ENCODE measurements at places on chromosomes 5 and 9.

DNA sequence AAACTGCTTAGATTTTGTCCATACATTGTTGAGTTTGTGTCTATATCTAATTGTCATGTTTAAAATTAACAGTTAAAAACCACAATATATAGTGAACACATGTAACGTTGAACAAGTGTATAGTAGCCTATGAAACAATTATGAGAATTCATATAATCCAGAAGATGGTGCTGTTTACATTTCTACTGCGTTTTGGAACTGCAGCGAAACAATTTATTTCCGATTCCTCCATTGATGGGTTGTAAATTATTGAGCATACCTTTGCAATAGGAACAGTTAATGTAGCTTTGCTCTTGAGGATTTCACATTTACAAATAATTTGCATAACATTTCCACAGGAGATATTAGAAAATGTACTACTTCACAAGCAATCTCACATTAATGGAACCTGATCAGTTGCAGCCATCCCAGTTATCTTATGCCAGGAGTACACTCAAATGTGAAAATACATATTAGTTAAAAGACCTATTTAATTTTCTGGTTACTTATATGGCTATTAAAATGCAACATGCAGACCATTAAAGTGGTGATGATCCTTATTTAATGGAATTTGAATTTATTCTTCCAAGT lies 411.8 kb downstream of the CDH10 start:
- DNase-seq: no peak

DNA sequence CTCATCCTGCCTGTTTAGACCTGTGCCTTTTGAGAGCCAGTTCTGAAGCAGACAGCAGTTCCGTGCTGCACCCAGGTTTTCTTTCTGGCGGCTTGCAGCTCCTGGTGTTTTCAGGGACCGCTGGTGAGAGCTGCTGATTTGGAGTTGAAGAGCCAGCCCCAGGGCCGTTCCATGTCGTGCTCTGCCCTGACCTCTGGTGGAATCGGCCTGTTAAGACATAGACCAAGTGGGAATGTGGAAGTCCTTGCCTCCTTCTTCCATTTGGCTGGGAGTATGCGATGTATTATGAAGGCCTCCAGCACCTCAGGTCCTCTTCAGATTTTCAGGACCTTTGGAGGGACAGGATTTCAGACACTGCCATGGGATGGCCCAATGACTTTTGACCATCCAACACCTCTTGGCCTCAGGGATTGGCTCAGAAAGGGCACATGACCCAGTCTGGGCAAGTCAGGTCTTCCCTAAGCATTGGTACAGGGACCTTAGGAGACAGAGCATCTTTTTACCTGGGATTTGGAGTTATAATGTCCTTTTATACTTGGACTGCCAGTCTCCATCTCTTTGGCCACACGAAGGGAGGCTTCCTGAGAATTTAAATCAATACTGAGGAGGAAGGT lies 136.1 kb upstream of the CLINT1 start:
- peak; percentile 65 for DNase-seq

DNA sequence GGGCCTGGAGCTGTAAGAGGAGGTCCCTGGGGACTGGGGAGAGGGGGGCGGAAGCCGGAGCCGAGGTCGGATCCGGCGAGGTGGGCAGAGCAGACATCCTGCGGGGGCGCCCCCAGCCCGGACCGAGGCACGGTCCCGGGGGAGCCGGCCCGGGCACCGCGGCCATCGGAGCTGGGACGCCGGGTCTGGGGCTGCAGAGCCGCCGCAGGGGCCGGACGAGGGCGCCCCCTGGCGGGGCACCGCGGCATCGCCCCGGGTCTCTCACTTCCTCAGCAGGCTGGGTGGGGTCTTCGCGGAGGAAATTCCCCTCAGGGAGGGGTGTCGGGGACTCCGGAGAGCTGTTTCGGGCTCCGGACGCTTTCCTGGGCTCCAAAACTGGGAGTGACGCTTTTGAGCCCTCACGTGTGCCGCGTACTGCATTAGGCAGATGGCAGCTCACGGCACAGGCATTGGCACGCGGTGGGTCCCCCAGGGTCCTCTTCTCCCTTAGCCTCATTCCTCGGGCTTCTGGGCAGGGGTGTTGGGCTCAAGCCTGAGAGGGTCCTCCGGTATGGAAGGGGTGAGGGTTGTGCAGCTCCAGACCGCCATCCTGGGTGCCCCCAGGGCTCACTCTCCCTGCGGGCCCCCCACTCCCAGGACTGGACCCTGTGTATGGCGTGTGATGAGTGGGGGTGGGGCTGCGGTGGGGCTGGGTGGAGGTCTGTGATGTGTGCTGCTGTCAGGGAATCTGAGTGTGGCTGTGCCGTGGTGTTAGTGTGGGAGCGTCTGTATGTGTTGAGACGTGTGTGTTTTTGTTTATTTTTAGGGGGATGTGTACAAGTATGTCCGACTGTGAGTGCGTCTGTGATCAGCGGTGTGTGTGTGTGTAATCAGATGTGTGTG lies 29.6 kb downstream of the LHX2 start:
- DNase-seq: no peak

DNA sequence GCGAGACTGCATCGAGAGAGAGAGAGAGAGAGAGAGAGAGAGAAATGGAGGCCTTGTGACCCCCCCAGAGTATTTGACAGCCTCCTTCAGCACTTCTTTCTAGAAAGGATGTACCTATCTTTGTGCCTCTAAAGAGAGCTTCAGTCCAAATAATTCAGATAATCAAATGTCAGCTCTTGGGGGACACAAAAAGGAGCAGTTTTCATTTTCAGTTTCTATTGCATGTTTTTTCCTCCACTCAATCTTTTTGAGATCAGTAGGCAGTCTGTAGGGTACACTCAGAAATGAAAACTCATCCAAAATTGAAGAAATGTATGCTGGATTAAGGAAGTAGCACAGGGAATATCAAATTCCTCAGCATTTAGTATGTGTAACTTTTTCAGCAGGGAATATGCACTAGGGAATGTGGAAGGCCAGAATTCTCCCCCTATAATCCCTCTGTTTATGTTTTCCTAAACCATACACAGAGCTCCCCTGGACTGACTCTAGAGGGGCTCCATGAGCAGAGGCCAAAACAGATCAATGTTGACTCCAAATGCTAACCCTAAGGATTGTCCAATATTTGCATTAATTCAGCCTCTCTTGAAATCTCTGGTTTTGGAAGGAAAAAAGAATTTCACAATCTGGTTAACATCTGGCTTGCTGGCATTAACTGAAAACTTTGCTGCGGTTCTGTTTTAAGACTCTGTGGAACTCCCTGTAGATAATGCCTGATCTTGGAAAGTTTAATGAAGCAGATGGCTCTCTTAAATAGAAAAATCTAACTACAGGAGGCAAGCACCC lies 250.1 kb downstream of the CEMIP2 start:
- peak; percentile 50 for DNase-seq

DNA sequence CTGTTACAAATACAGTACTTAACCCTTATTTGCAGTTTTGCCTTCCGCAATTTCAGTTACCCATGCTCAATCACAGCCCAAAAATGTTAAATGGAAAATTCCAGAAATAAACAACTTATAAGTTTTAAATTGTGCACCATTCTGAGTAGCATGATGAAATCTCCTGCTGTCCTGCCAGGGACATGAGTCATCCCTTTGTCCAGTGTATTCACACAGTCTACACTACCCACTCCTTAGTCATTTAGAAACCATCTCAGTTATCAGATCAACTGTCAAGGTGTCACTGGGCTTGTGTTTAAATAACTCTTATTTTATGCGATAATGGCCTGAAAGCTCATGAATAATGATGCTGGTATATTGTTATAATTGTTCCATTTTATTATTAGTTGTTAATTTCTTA lies 95.8 kb downstream of the PLCXD3 start:
- peak; percentile 84 for DNase-seq

DNA sequence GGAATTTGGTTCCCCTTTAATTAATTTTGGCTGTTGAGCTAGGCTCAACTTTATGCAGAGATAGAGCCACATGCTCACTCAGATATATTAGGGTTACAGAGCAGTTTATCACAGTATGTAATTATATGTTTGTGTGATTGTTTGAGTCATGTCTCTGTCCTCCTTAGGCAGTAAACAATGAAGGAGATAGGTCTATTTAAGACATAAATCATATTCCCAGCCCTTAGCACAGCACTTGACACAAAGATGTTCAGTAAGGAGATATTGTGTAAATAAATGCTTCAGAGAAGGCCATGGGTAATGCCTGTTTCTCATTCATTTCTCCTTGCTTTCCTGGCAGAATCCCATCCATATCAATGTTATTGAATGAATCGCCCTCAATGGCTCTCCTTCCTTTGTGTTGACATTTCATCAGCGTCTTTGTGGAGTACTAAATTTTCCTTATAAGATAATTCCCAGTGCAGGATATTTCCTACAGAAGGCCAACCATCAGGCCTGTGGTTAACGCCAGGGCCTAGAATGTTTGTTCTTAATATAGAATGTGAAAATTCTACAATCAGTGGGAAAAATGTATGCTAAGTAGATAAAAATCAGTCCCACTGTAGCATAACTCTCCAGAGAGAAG lies 408.0 kb downstream of the EBF1 start:
- DNase-seq: no peak

- DNase-seq: no peak
These were observed 628.7 kb upstream of the ZNF608 start for GRCh38 chr5:125375143-125375542.

DNA sequence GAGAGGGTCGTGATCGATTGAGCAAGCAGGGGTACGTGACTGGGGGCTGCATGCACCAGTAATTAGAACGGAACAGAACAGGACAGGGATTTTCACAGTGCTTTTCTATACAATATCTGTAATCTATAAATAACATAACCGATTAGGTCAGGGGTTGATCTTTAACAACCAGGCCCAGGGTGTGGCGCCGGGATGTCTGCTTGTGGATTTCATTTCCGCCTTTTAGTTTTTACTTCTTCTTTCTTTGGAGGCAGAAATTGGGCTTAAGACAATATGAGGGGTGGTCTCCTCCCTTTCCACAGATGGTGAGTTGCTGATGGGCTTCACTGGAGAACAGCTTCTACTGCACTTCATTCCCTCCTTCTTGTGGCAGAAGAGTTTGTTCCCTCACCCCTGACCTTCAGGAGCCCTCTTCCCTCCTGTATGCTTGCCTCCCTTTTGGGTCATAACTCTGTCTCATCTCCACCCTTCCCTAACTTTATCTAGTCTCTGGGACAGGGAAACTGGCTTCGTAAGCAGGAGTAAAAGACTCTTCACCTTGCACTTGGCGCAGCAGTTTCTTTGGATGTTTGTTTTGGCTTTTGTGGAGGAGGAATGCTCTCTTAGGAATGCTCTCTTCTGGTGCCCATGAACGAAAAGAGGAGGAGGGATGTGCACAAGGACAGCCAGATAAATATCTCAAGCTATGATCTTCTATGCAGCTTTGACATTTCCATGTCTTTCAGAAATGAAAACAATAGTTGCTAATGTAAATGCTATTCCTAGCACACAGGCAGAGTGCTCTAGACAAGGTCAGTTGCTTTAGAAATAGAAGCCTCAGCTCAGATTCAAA lies 139.8 kb upstream of the RPS23 start:
- DNase-seq: peak; percentile 67

- no peak for DNase-seq
These were observed 11.1 kb downstream of the NIPSNAP3B start for GRCh38 chr9:104774831-104775573.

- no peak for DNase-seq
These were observed 6.4 kb upstream of the CHD1 start for GRCh38 chr5:98935206-98935605.

DNA sequence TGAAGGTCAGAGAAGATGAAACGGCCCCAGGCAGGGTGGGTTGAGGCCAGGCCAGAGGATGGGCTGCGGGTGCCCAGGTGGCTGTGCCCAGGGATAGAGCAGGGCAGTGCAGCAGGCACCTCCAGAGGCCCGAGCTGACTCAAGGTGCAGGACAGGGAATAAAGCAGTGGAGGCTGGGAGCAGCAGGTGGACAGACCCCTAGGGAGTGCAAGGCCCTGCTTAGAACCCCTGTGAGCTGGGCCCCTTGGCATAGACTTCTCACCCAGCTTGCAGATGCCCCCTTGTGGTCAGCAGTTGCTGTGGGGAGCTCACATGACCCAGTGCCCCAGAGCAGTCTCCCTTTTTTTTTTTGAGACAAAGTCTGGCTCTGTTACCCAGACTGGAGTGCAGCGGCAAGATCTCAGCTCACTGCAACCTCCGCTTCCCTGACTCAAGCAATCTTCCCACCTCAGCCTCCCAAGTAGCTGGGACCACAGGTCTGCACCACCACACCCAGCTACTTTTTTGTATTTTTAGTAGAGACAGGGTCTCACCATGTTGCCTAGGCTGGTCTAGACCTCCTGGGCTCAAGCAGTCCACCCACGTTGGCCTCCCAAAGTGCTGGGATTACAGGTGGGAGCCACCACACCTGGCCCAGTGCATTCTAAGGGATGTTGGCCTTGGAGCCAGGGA lies 118.8 kb downstream of the WNK2 start:
- peak; percentile 54 for DNase-seq

GRCh38 chr9:129501771-129502319 lies 119.1 kb downstream of the C9orf50 start:
- no peak for DNase-seq

GRCh38 chr9:94567271-94567670 lies 12.4 kb downstream of the PCAT7 start:
- no peak for DNase-seq

DNA sequence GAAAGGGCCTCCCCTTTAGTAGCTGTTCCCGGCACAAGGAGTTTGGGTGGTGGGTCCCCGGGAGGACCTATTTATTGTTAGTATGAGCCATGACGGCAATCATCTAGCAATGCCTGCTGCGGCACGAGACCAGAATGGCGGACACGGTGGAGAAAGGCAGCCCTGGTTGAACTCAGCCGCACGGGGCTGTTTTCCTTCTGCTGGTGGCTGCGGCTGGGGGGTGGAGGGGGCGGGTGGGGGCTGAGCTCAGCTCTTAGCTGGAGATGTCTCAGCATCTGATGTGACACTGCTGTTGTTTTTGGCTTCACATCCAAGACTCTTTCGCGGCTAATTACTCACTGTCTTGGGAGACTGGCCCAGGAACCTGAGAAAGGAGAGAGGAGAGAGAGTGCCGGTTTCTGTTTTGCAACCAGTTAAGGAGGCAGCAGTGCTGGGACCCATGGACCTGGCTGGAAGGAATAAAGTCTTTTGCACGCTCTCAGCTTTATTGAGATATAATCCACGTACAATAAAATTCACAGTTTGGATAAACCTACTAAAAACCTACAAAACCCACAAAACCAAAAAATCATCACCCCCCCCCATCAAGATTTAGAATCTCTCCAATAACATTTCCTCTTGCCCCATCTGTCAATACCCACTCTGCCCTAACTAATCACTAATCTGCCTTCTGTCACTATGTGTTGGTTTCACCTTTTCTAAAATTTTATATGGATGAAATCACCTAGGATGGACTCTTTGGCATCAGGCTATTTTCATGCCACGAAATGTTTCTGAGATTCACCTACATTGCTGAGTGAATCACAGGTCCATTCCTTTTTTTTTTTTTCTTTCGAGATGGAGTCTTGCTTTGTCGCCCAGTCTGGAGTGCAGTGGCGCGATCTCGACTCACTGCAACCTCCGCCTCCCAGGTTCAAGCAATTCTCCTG lies 81.8 kb upstream of the NEURL1B start:
- peak; percentile 66 for DNase-seq

GRCh38 chr5:61931236-61931635 lies 374.8 kb upstream of the KIF2A start:
- DNase-seq: no peak

DNA sequence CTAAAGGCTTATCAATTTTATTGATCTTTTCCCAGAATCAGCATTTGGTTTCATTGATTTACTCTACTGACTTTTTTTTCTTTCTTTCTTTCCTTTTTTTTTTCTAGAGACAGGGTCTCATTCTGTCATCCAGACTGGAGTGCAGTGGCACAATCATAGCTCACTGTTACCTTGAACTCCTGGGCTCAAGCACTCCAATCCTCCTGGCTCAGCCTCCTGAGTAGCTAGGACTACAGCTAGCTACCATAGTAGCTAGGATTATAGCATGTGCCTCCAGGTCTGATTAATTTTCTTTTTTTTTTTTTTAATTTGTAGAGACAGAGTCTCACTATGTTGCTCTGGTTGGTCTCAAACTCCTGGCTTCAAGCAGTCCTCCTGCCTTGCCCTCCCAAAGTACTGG lies 11.7 kb downstream of the MLANA start:
- DNase-seq: no peak
